Suppressor macrophage treated with lipopolysaccharide for 4 hours (primary cell): ENCODE measurements at places on chromosomes 7 and 10.

DNA sequence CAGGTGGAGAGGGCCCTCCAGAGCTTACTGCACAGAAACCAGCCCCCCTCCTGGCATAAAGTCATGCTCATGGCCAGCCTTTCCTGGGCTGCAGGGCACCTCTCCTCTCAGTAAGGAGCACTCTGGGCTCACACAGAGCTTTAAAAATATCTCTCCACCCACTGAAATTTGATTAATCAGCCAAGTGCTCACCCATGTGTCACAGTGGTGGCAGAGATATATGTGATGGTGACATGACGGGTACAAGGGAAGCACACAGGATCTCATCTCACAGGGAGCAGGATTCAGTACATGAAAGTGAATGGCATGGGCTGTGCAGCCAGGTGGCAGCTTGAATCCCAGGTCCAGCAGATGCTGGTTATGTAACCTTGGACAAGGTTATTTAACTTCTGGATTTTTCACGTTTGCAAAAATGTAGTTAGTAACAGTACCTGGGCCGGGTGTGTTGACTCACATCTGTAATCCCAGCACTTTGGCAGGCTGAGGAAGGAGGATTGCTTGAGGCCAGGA lies 144.8 kb downstream of the CALN1 start:
- no peak for DNase-seq

GRCh38 chr7:52995676-52996075 lies 39.8 kb upstream of the POM121L12 start:
- no peak for DNase-seq

DNA sequence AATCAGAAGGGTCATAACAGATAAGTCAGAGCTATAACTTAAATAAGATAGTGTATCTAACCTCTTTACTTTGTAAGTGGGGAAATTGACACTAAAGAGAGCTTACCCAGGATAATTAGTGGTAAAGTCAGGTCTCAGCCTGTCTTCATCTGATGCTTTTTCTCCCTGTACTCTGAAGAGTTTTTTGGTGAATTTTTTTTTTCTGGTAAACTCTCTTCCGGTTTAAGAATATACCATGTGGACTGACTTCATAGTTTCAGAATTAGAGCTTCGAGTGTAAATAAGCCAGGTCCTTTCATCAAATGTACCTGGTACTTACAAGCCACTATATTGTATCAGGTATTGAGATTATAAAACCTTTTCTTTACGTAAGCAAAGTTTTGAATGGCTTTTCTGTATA lies 6.8 kb downstream of the MINPP1 start:
- no peak for DNase-seq

GRCh38 chr7:88357781-88358525 lies 51.3 kb upstream of the STEAP4 start:
- peak; percentile 43 for DNase-seq

- DNase-seq, result no peak
These were observed 238.9 kb upstream of the PLXNA4 start for GRCh38 chr7:132815130-132815529.
